Liver (tissue), 10 donors: ENCODE measurements at places on chromosomes 16 and 17. TPM values are rescaled to one million over a fixed set of nuclear protein-coding genes. Genes with fewer than 3 reads are reported as not detected.

DNA sequence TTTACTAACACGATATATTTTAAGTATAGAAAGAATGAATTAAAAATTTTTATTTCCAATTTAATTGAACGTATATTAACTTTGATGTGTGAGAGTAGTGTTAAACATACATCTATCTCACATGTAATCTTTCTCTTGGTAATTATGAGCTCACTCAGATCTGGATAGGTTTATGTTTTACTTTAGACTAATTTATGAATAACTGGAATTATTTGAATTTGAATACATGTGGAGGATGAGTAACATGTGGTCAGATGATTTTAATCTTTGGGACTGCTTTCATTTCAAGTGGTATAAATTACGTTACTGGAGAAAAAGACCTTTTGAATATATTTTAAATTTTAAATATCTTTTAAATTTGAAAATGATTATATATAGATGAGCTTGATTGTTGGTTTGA, 49.9 kb upstream of the RHBDL3 start:
- no peaks in the 10 kb centered on the region for H3K27me3 ChIP-seq
- no peak for DNase-seq
- H3K36me3 ChIP-seq: peaks cover 7% of the 10 kb centered on the region
- no peaks in the 10 kb centered on the region for H3K4me1 ChIP-seq

DNA sequence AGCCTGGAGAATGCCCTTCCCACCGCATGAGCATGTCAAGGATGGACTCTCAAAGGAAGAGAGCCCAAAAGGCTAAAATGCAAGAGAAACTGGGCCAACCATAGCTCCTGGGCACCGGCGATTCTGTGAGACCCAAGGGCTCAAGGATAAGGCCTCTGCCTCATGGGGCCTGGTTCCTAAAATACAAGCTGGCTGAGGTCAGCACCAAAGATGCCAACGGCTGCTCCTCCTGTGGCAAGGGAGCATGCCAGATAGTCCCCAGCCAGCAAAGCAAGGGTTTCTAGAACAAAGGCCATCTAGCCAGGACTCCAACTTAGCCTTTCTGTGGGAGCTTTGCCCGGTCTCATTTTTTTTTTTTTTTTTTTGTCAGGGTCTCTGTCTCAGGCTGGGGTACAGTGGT, 20.1 kb downstream of the GPRC5B start:
- no peaks in the 10 kb centered on the region for H3K27me3 ChIP-seq
- no peak overlapping the region for H3K27ac ChIP-seq
- no peaks in the 10 kb centered on the region for H3K36me3 ChIP-seq
- no peak overlapping the region for H3K4me3 ChIP-seq
- H3K4me1 ChIP-seq: no peaks in the 10 kb centered on the region
- no peak for DNase-seq

DNA sequence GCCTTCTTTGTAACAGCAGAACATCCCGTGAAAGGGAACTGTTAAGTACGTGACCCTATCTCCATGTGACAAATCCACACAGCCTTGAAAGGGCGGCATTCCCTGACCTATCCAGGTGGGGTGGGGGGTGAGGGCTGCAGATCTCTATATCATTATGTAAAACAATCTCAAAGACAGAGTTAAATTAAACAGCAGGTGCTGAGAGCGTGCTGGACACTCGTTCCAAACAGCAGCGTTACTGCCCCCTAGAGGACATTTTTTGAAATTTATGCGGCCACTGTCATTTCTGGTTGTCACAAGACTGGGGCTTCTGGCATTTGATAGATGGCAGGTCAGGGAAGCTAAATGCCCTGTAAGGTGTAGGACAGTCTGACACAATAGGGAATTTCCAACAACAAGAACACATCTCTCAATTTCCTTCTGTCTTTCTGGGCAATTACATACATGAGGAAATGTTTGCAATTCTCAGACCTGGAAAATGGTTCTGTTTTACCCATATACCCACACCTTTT, 6.7 kb upstream of the SLC25A39 start:
- no peaks in the 10 kb centered on the region for H3K27me3 ChIP-seq
- DNase-seq: peak; percentile 81
- no peaks in the 10 kb centered on the region for H3K36me3 ChIP-seq
- H3K27ac ChIP-seq: no peak overlapping the region
- peaks cover 2% of the 10 kb centered on the region for H3K4me1 ChIP-seq
- H3K4me3 ChIP-seq: no peak overlapping the region

- no peaks in the 10 kb centered on the region for H3K36me3 ChIP-seq
- H3K4me1 ChIP-seq: no peaks in the 10 kb centered on the region
- no peak for DNase-seq
- H3K27me3 ChIP-seq: no peaks in the 10 kb centered on the region
These were observed 5.0 kb upstream of the ADGRG1 start for GRCh38 chr16:57623251-57624043.

DNA sequence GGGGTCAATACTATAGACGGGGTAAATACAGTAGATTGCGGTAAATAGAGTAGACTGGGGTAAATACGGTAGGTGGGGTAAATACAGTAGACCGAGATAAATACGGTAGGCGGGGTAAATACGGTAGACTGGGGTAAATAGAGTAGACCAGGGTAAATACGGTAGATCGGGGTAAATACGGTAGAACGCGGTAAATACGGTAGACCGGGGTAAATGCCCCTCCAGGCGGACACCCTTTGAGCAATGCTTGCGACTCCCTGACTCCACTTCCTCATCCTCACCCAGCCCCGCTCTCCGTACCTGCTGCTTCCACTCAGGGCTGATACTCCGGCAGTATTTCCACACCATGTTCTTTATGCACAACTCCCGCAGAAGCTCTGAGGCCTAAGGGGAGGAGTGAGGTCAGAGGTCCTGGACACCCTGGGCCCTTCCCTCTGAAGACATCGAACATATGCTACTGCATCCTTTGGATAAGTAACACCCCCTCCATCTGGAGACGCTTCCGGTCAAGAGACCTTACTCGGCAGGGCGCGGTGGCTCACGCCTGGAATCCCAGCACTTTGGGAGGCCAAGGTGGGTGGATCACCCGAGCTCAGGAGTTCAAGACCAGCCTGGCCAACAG, 13.3 kb upstream of the CRK start:
- peak overlapping the region; percentile 83 for H3K27ac ChIP-seq
- peaks cover 16% of the 10 kb centered on the region for H3K4me1 ChIP-seq
- no peak for DNase-seq
- H3K36me3 ChIP-seq: no peaks in the 10 kb centered on the region
- H3K27me3 ChIP-seq: no peaks in the 10 kb centered on the region
- no peak overlapping the region for H3K4me3 ChIP-seq

DNA sequence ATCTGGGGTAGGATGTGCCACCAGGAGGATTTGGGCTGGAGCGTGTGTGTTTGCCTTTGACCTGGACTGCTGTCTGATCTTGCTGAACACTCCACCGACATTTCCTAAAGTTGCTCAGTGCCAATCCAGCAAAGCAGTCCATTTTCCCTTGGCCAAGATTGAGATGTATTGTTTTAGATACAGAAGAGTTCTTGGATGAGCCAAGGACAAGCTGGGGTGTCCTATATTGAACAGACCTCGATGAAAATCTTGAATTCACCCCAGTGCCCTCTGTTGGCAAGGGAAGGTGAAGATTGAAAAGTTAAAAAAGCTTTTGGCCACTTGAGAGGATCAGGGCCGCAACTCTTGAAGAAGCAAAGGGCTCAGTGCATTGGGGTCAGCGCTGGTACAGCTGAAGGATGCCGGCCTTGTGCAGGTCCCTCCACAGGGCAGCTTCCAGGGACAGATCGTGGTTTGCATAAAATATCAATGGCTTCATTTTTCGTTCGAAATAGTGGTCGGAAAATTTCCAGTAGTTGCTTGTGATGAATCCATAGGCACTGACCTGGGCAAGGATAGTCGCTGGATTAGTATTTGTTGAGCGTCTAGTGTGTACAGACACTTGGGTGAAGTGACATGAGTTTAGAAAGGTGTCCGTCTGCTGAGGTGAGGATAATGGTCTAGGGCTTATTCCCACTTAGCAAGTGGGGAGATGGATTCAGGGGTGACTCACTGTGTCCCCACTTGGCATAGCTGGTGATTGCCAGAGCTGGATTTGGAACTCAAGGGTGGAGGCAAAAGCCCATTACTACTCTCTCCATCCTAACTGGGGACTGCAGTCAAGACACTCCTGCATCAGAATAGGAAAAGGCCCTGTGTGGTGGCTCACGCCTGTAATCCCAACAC, 19.7 kb downstream of the ST6GALNAC2 start:
- H3K27me3 ChIP-seq: no peaks in the 10 kb centered on the region
- no peak for DNase-seq
- no peak overlapping the region for H3K4me3 ChIP-seq
- H3K36me3 ChIP-seq: peaks cover 24% of the 10 kb centered on the region
- H3K4me1 ChIP-seq: peaks cover 17% of the 10 kb centered on the region

Gene CCDC92B
- not detected for total RNA-seq

Gene HOXB1
- not detected for total RNA-seq
